EH (cell line): ENCODE measurements at places on chromosomes 16 and 17.

- no peak for DNase-seq
Measured at GRCh38 chr17:79239205-79239604, 164.6 kb downstream of the ENGASE start.

DNA sequence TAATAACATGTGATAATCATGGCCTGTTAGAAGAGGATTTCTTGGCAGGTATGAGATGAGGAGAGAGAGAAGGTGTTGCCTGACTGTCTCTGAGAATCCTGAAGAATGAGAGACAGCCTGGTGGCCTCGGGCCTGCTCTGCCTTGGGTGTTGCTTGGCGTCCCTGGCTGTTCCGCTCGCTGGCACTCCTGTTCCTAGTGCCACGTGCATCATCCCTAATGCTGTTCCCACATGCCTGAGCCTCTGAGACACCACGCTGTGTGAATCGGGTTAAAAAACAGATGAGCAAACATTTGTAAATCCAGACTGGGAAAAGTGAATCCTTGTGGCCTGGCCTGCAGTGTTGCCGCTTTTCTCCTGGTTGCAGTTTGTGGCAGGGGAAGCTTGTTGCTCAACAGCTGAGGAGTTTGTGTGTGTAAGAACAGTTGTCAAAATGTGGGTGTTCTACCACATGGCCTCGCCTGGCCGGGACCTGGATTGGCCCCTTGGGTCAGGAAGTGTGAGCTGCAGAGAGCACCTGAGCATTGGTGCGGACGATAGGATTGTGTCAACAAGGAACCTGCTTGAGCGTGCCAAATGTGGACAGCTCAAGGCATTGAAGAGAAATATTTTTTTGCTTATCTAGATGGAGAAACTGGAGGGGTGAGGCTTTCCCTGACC, 22.0 kb downstream of the UBN1 start:
- no peak for DNase-seq

DNA sequence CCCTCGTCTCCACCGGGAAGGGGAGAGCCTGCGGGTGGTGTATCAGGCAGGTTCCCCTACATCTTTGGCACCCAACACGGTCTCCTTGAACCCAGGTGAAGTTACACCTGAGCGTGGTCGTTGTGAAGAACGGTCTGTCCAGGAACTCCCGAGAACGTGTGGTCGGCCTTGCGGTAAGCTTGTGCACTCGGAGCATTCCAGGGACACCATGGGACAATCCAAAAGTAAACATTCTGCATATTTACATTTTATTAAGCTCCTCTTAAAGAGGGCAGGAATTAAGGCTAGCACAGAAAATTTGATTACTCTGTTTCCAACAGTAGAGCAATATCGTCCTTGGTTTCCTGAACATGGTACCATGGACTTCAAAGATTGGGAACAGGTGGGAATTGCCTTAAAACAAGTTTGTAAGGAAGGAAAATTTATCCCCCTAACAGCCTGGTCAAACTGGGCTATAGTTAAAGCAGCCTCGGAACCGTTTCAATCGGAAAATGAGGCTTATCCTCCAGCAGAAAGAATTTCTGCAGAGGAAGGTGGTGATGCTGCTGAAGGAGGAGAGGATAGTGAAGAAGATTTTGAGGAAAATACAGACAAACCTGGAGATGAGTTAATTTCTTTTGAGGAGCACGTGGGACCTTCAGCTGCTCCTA, 18.2 kb downstream of the ALOX15B start:
- no peak for DNase-seq

DNA sequence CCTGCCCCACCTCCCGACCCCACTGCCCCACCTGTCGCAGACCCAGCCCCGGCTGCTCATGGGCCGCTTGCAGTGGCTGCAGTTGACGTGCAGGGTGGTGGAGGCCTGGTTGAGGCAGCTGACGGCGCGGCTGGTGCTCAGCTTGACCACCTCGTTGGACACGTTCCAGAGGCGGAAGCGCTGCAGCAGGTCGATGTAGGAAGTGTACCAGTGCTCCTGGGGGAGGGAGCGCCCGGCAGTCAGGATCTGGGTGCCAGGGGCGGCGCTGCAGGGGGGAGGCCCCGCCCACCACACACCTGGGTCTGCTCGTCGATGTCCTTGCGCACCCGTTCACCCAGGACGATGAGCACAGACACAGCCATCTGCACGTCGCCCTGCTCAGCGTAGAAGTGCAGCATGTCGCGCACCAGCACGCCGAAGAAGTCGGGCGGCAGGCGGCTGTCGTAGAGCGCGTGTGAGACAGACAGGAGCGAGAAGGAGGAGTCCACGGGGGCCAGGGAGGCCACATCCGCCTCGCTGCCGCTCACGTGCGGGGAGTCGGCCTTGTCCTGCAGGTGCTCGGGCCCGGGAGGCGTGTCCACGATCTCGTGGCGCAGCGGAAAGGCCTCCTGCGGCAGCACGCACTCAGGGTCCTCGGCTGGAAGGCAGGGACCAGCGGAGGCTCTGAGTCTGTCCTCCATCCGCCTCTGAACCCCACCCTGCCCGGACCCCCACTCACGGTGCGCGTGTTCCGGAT, 995 bp upstream of the JMJD8 start:
- no peak for DNase-seq

- DNase-seq: no peak
Measured at GRCh38 chr17:74527756-74528155, 3.5 kb downstream of the CD300LB start.

GRCh38 chr17:57313097-57313835, 56.9 kb downstream of the MSI2 start:
- DNase-seq: no peak

DNA sequence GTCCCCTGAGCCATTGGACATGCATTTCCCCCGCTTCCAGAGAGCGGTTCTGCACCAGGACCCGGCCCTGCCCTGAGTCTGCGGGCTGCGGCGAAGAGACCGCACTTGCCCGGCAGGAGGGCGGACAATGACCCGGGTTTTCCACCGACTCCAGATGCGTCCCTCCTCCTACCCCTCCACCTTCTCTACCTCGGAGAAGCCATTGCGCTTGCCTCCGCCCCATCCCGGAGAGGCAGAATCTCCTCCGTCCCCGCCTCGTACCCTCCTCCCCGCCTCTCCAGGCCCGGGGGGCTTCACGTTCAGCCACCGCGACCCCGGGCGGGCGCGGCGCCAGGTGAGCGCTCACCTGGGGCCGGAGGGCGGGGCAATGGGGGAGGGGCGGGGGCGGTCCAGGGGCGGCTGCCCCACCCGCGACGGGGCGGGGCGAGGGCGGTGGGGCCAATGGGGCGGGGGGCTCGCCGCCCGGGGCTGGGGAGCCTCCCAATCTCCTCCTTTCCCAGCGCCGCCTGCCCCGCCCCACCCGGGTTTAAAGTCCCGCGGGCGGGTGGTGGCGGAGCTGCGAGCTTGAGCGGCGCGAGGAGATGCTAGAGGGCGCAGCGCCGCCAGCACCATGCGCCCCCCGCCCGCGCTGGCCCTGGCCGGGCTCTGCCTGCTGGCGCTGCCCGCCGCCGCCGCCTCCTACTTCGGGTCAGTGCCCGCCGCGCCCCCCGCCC, at the start of gene WNT9B:
Gene WNT9B (plus strand): TSS at position 555 of the 713 bp plus-strand sequence. CDS start 56 bp downstream, at position 611.
- DNase-seq: peak; percentile 24

- no peak for DNase-seq
Measured at GRCh38 chr17:82056729-82057621, 5.3 kb downstream of the GPS1 start.

- DNase-seq: no peak
Measured at GRCh38 chr16:66801320-66802105, at the start of gene TERB1. Gene TERB1 (minus strand): TSS chr16:66801584. CDS start chr16:66796798, 4,786 bp downstream.

DNA sequence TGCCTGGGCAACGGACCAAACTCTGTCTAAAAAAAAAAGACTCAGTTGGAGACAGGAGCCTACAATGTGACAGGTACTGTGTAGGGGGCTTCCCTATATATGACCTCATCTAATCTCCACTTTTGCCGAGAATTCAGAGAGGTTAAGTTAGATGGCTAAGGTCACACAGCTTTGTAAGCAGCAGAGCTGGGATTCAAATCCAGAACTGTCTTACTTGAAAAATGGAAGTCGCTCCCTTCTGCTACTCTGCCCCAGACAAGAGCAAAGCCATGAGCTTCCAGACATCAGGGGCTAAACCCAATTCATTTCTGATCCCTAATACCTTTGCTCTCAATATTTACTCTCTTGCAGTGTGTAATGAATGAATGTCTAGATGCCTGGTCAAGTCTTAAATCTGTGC, 41.5 kb upstream of the ABCC12 start:
- no peak for DNase-seq

- DNase-seq: peak; percentile 22
Measured at GRCh38 chr17:76887802-76888201, 19.6 kb downstream of the MGAT5B start.
